ENCODE measurements at places on chromosomes 6 and 20. TPM values are rescaled to one million over a fixed set of nuclear protein-coding genes. Genes with fewer than 3 reads are reported as not detected.

SCRT2 gene
- total RNA-seq: not detected

RNF39 gene
- total RNA-seq: 0.08 TPM

TRERF1 gene
- total RNA-seq: 0.58 TPM

PCSK2 gene
- total RNA-seq: 0.05 TPM

- DNase-seq: no peak
These were observed 108.3 kb downstream of the TNFAIP3 start for GRCh38 chr6:137975188-137975940.

- DNase-seq: no peak
These were observed 192.8 kb downstream of the LY86 start for GRCh38 chr6:6781172-6781872.

DNA sequence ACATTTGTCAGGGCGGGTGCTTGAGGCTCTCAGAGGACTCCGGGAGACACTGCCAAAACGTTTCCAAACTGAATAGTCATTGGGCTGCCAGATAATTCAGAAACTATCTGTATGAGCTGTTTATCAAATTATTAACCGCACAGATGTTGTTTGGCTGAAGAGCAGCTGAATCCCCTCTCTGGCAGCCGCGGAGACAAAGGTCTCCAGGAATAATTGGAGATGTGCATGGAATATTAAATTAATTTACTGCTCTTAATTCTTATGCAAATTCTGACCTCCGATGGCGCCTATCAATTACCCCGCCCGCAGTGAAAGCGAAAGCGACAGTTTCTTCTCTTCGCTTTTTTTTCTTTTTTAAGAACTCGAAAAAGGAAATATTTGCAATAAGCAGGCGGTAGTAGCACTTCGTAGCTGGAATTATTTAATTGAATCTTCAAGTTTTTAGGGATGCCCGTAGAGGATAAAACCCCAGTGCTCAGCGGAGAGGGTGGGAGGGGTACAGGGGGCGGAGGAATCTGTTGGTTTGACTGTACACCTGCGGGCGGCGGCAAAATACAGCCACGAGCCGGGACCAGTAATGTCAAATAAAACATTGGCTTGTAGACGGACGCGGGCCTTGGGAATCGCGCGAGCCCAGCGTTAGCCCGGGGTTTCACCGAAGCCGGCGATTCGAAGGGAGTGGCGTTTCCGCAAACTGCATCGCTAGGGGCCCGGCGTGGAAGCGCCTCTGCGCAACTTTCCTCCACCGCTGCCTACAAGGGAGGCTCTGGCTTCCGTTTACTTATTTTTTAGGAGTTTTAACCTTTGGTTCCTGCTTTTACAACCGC, 6.2 kb downstream of the LINC00237 start:
- DNase-seq: no peak

GRCh38 chr20:24097506-24098245, 109.1 kb upstream of the GGTLC1 start:
- DNase-seq: no peak

GRCh38 chr6:18395177-18395855, 8.2 kb downstream of the RNF144B start:
- no peak for DNase-seq

GRCh38 chr20:53316206-53316937, 277.3 kb downstream of the ZNF217 start:
- no peak for DNase-seq

GRCh38 chr6:15260099-15260821, 14.4 kb downstream of the JARID2 start:
- no peak for DNase-seq
